Fibroblast of skin of right biceps (primary cell): ENCODE measurements at places on chromosomes 13 and 19.

DNA sequence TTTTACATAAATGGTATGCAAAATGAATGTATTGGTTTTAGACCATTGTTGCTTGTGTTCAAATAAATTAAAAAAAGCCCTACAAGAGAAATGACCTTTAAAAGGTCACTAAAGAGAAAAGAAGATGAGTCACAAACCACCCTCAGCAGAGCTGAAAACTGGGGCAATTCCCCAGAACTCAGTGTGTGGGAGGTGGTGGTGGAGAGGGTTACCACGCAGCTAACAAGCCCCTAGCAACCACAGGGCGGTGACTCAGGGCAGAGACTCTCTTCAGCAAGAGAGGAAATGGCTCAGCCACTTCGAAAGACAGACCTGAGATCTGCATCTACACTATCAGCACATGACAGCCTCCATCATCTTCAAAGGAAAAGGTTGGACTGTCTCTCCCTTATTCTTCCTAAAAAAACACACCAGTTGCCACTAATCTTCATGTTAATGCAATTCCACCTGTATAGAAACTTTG lies 29.4 kb upstream of the NDFIP2 start:
- peak; percentile 94 for DNase-seq

- DNase-seq: peak; percentile 77
These were observed 2.1 kb downstream of the PNMA8C start for GRCh38 chr19:46426506-46427162.

DNA sequence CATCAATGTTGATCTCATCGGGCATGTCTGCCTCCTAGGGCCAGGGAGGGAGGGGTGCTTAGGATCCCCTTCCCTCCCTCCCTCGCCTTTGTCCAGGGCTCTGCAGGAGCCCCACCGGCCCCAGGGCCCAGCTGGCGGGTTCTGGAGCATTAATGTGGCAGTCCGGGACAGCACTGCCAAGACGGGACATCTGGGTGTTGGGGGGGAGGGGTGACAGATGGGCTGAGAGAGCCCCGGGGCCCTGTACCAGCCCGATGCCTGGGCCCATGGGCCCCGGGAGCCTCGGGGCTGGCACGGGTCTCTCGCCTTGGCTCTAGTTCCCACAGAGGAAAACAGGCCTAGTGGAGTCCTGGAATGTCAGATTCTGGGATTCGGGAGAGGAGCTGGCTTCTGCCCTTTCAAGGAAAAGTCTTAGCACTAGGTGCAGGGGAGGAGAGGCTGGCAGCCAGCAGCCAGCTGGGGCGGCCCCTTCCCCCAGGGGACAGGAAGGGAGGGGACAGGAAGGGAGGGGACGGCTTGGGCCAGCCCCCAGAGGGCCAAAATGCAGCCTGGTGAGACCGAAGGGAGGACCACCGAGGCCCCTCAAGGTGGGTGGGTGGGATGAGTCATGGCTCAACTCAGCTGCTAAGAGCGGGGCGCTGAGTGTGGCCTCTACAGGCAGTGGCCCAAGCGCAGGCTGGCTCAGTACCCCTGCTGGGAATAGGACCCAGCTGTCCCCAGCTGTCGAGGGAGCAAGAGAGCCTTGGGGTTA lies 3.1 kb downstream of the PPP1R14A start:
- no peak for DNase-seq

GRCh38 chr13:30308548-30308947 lies 1.2 kb upstream of the KATNAL1 start:
- peak; percentile 25 for DNase-seq

DNA sequence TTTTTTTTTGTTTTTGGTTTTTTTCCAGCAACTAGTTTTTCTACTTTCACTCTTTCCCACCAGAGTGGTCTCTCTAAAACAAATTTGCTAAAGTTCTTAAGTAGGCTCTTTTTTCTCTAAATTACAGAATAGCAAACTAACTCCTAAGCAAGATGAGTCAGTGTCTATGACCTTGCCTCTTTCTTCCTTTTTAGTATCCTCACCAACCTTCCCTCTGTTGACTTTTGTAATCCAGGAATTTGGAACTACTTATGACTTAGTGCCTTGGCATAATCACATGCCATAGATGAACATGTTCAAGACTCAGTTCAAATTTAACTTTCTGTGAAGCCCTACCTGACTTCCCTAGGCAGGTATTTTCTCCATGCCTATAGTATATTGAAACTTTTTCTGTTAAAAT lies 32.3 kb upstream of the AKAP11 start:
- peak; percentile 37 for DNase-seq
